ENCODE measurements at places on chromosomes 2 and 18.

DNA sequence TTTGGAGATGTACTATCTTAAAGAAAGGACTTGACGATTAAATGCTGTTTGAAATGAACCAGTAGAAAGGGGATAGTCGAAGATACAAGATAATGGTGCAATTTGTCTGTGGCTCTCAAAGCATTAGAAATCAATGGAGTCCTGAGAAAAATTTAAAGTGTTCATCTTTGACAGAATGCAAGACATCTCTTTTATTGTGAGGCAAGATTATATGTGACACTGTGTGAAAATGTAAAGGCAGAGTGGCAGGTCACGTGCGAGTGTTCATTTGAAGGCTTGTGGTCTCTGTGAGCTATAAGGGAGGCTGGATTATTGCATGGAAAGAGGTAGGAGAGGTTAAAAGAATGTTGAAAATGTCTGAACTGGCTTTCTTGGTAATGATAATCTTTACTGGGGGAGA, 709.2 kb downstream of the DSC3 start:
- no peak for DNase-seq

GRCh38 chr2:191656391-191656790, 21.5 kb upstream of the NABP1 start:
- DNase-seq: no peak

DNA sequence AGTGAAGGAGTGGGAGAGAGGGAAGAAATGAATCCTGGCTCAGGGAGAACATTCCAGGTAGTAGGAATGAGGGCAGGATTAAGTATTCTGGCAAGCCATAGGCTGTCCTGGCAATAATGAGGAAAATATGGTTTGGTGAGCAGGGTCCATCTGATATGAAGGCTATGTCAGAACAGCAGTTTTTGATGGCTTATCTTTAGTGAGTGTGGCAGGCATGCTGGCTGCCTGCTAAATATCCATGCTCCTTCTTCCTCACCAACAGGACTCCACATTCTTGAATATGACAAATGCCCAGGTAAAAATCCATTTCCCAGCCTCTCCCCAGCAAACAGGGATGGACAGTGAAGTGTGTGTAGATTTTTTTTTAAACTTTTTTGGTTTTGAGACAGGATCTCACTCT, 13.2 kb upstream of the CTIF start:
- DNase-seq: no peak

GRCh38 chr2:207754498-207755383, 15.0 kb downstream of the FZD5 start:
- DNase-seq: no peak

GRCh38 chr2:20614201-20615067, 36.5 kb downstream of the HS1BP3 start:
- no peak for DNase-seq

DNA sequence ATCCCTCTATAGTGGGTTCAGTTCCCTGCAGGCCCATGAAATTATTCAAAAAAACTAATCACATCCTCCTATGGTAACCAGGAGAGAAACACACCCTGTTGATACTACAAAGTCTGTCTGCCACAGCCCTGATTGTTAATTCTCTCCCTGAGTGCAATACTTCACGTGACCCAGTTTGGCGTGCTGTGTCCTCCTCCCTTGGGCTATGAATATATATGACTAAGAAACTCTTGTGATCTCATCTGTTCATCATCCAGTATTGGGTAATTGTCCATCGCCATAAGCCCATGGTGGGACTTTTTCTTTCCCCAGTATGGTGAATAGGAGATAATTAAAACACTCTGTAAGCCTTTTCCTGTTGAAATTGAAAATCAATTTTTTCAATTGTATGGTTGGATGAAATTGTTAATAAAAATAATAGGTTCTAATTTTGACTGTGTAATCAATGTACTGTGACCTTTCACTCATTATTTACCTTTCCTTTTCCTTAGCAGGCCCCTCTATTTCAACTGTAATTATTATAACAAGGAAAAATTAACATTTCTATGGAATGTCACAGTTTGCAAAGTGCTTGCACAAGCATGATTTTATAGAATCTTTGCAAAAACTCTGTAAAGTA, 1822.6 kb downstream of the SUCLG1 start:
- no peak for DNase-seq

DNA sequence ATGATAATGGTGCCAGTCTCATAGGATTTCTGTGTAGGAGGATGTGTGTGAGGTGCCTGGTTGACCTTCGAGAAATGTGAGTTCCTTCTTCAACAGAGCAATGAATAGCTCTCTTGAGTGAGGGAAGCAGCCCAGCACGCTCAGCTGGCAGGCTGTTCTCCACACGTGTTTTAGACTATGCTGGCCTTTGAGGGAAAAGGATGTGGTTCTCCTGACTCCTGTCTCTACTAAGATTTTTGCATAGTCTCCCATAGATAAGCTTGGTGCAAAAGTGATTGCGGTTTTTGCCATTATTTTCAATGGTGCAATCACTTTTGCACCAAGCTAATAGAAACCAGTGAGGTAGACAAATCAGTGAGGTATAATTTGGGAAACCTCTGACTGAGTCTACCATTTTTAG, 284.1 kb downstream of the SLC4A3 start:
- DNase-seq: no peak

- no peak for DNase-seq
These were observed 1239.5 kb upstream of the ZEB2 start for GRCh38 chr2:145759228-145759915.

DNA sequence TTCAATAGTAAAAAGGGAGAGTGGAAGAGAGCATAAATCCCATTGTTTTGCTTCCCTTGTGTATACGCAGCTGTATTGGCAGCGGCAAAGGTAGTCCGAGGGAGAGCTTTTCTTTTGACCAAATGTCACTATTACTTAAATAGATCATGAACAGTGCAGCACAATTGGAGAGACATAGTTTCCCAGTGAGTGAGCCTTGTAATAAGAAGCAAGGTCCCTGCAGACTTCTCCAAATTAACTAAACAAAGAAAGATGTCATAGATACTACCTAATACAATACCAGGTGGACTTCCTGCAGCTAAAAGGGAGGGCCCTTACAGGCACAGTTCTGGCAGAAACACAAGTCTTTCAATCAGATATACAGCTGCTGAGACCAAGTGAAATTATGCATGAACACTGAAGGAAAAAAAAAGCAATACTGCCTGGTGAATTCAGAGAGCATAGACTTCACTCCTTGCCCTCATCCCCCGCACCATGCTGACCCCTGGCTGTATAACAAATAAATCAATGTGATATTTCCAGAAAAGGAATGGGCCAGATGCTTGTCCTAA, 404.7 kb upstream of the CDH2 start:
- DNase-seq: no peak

GRCh38 chr2:134365356-134365755, 111.5 kb downstream of the MGAT5 start:
- DNase-seq: no peak

DNA sequence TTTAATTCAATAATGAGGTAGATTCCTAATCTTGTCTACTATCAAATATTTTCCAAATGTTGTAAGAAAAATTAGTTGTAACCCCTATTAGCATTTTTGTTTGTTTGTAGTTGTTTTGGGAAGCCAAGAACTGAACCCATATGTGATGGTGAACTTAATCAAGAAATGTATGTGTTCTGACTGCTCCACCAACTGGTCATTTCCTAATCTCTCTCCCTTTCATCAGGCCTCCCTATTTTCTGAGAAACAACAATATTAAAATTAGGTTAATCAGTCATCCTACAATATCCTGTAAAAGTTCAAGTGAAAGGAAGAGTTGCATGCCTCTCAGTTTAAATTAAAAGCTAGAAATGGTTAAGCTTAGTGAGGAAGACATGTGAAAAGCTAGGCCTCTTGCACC, 504.0 kb downstream of the EPHA4 start:
- no peak for DNase-seq
